ENCODE measurements at places on chromosomes 16 and 17.

- no peak for DNase-seq
Observed at GRCh38 chr16:14070555-14070876, 603 bp upstream of the MRTFB start.

- no peak for DNase-seq
Observed at GRCh38 chr16:89291776-89292175, 74.3 kb downstream of the ZNF778 start.

- DNase-seq, result no peak
Observed at GRCh38 chr16:31458073-31458843, 1.0 kb upstream of the ARMC5 start.

DNA sequence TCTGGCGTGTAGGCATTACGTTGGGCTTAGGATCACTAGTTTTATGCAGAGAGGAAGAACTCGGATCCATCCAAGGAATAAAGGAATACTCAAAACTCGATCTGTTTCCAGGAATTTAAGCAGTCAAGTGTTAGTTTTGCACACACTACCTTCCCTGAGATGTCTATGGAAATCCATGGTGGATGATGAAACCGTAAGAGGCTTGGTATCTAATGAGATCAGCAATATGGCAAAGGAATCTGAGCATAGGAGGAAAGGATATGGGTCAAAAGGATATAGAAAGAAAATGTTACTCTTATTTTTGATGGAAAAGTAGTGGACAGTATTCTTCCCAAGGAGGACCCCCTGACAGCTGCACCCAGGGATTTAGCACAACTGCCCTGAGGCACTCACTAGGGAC lies 59.6 kb downstream of the SMG6 start:
- DNase-seq, result no peak

- no peak for DNase-seq
Observed at GRCh38 chr16:23975293-23975692, 139.5 kb downstream of the PRKCB start.

DNA sequence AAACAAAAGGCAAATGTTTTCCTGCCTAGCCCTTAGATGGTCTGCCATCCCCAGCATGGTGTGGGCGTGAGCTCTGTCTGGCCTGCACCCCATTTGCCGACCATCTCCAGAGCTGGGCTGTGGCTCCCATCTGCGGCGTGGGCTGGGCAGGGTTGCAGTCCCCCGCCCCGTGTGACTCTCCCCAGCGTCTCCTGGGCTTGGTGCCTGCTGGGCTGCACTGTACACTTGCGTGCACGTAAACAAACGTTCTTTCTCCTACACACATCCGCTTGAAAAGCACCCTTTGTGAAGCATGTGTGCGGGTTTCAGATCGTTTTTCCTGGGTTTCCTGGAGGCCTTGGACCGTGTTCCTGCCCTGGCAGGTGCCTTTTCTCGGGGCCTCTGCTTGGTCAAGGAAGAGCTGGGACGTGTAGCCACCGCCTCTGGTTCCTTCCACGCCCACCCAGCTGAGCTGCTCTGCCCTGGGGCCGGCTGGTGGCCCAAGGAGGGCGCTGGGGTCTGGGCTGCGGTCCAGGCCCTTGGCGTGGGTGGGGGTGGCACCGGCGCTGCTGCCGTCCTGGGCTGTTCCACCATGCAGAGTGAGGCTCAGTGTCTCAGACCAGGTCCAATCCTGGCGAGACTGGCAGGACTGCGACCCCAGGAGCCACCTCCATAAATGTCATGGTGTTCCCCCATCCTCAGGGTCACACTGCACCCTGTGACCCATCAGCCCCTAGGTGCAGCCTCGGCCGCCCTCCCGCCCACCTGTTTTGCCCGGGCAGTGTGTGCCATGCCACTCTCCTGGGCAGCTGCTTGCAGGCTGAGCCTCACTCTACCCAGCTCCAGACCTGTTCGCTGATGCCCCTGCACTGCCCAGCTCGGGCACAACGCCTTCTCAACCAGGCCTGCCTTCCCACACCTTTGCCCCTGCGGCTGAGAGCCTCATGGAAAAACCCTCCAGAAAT lies 9.9 kb upstream of the BAIAP3 start:
- no peak for DNase-seq

DNA sequence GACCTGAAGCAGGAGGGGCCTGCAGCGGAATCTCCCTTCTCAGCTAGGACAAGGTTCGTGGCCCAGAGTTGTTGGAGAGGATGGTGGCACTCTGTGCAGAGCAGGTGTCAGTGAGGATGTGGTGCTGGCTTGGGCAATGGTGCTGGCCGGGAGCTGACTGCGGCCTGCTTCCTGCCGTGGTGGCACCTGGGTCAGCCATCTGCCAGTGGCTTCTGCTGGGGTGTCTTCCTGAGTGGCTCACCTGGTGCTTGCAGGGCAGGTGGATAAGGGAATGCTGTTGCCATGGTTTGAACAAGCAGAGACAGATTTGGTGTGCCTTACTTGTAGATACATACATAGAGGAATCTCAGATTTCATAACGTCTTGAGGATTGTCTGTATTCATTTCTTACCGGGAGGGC lies 69.6 kb downstream of the SEC14L1 start:
- no peak for DNase-seq

DNA sequence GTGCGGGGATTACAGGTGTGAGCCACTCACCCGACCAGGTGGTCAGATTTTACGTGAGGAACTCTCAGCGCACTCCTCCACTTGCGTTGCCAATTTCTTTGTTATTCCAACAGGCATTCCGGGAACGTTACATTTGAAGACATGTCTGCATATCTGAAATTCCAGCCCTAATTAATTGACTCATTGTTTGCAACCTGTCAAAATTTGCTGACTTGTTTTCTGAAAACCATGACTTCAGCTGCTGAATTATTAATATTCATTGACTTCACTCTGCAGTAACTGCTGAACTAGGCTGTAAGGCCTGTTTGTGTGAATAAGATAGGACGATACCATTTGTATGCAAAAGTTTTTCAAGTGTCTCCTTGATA lies 16.6 kb downstream of the G6PC1 start:
- DNase-seq, result no peak

DNA sequence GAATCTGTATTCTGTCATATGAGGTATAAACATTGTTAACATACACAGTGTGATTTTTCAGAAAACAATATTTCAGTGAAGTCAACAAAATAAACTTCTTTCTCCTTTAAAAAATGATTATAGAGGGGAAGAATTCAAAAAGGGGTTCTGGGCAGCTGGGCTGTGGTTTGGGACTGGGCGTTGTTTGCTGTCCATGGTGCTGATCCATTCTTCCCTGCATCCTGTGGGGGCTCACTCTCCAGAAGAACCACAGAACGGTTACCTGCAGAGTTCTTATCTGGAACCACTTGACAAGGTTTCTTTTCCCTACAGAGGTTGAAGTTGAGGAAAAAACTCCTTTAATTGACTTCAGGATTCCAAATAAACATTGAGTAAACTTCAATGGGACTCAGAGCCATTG lies 1091.0 kb downstream of the CDH8 start:
- no peak for DNase-seq

GRCh38 chr17:9291912-9292560 lies 270.7 kb downstream of the NTN1 start:
- DNase-seq, result peak; percentile 31

DNA sequence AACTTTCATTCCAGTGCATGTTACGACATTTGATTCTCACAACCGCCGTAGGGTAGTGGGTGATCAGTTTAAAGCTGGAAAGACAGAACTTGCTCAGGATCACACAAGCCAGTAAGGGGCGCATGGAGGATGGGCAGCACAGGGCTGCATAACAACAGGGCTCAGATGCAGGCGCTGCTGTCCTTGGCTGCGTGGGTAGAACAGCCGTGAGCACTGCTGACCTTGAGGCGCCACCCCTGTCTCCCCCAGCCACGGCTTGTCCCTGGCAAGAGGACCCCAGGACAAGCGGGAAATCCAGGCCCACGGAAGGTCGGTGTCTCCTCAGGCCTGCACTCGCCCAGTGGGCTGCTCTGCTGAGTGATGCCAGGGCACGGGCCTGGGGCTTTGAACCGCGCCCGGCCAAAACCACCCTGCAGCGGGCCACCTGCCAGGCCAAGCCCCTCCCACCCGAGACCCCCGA lies 84.7 kb downstream of the LMF1 start:
- DNase-seq, result no peak

GRCh38 chr16:13436641-13437412 lies 483.1 kb upstream of the ERCC4 start:
- DNase-seq, result no peak

GRCh38 chr17:59353106-59353854 lies 21.8 kb downstream of the YPEL2 start:
- DNase-seq, result no peak

DNA sequence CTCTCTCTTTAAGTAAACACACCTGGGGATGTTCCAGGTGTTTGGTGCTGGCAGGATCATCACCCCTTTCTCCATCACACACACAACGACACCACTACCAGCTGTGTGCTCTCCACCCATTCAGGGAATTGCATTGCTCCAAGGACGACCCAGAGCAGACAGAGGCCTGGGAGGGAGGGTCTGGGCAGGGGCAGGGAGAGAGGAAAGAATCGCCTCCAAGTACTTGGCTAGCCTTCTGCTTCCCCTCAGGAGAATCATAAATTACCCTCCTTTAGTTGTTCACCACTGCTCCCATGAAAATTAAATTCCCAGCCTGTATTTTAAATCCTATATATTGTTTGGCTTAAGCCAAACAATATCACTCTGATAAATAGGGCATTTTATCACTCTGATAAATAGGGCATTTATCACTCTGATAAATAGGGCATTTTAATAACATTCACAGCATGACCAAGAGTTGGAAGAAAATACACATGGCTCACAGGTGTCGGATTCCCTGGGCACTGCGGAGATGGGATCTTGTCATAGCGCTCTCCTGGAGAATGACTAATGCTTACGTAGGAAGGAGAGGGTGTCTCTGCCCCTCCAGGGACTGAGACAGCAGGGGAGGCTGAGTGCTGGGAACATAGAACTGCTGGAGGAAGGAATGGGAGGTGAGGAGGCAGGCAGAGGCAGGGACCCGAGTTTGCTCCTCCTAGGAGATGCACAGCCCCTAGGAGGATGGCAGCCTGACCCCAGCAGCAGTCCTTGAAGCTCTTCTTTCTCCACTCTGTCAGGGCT lies 673.6 kb downstream of the HS3ST4 start:
- DNase-seq, result no peak

- DNase-seq, result no peak
Observed at GRCh38 chr17:9897372-9897968, 7.6 kb downstream of the RCVRN start.

DNA sequence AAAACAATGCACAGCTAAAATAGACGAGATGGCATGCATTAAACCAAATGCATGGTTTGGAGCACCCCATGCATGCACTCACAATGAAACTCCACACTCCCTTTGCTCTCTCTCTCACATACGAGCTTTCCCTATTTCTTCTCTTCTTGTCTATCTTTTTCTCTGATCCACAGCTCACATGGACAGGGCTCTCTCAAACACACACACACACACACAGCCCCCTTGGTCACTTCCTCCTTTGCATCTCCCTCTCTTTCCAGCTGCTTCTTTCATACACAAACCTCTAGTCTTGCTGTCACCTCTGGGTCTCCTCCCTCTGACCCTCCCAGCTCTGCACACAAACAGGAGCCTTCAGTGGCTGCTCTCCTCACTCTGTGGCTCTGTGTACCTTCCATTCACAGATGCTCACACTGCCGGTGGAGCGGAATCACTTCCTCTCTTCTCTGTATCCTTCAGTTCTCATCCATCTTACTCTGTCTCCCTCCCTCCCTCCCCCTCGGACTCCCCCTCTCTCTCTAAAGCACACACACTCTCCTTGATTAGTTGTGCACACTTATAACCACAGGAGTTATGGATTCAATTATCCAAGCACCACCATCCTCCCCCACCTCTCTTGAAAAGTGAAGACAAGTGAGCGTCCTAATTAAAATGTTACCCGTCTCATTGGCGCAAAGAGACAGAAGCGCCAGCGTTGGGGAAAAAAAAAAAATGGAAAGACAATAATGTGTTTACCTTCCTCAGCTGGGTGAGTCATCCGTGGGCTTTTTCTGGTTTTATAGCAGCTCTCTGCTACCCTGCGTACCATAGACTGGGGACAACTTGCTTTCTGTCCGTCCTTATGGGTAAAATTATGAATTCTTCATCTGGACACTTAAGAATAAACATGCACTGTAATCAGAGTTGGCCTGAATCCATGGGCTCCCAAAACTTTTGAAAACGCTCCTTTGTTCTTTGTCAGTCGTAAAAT lies 90.8 kb downstream of the SHISA6 start:
- DNase-seq, result no peak

- DNase-seq, result no peak
Observed at GRCh38 chr17:76150712-76151622, 9.9 kb upstream of the FOXJ1 start.

DNA sequence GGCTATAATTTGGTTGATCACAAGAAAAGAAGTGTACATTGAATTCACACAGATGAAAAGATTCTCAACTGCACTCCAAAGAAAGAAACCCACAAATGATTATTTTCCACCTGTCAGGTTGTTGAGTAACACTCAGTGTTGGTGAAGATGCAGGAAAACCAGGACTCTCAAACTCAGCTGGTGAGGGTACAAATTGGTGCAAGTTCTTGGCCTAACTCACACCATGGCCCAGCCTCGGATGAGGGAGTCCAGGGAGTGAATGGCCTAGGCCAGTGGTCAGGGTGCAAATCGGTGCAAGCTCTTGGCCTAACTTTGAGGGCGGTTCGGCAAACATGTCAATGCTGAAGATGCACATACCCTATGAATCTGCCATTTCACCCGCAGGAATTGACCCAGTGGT lies 8.6 kb downstream of the SCNN1B start:
- no peak for DNase-seq

DNA sequence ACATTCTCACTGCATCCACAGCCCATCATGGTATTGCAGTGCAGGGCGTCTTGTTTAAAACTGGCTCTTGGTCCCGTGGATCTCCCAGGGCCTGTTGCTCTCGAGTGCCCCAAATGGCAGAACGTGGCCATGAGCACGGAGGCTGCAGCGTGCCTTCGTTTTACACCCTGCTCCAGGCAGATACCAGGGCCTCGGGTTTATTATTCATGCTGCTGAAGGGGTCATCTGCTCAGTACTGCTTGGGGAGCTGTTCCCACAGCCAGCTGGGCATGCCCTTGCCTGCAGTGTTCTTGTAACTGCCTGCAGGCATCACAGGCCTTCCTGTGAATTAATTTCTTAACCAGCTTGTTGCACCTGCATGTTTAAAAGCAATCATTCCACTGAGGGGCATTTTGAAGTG lies 129.7 kb upstream of the CHMP6 start:
- no peak for DNase-seq

- DNase-seq, result no peak
Observed at GRCh38 chr16:68961778-68962402, 118.6 kb downstream of the TANGO6 start.

DNA sequence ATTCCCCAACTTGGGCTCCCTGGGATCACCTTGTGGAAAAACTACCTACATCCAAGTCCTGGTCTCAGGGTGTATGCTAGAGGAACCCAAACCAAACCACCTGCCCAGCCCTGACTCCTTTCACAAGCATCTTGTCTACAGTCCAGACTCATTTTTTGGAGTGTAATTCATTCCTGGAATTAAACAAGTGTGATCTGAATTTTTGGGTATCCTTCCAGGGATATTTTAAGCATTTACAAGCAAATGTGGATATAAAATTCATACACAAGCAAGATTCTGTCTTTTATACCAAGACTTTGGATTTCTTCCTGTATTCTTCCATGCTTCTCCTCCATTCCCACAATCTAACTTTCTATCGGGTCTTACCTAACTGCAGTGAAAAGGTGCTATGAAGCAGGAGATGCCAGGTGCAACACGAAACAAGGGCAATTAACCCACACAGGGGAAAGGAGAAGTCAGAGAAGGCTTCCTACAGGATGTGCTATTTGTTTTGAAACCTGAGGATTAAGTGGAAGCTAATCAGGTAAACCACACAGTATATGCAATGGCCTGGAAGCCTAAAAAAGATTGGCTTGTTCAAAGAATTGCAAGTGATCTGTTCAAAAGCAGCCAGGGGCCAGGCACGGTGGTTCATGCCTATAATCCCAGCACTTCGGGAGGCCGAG lies 417.2 kb upstream of the C16orf82 start:
- DNase-seq, result no peak
